Foreskin fibroblast (primary cell): ENCODE measurements at places on chromosomes 7 and 10.

- peak; percentile 84 for DNase-seq
Observed at GRCh38 chr7:92833766-92834506, 2.4 kb downstream of the CDK6 start.

DNA sequence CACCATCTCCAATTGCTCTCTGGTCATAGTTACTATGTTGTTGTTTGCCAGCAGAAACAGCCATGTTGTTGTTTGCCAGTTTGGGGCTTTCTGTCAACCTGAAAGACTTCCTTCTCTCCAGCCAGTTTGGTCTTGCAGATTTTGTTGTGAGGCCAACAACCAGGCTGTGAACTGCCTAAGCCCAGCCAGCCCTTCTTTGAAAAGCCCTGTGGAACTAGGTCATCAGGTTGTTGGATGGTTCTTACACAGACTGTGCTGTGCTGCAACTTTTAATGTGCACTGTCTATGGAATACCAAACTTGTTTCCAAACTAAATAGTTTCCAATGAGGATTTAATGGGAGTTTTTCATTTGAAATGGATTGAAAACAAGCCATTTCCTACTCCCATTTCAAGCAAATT, 592.7 kb upstream of the GALNT17 start:
- no peak for DNase-seq

- DNase-seq, result no peak
Observed at GRCh38 chr7:49866910-49867309, 93.5 kb downstream of the VWC2 start.

DNA sequence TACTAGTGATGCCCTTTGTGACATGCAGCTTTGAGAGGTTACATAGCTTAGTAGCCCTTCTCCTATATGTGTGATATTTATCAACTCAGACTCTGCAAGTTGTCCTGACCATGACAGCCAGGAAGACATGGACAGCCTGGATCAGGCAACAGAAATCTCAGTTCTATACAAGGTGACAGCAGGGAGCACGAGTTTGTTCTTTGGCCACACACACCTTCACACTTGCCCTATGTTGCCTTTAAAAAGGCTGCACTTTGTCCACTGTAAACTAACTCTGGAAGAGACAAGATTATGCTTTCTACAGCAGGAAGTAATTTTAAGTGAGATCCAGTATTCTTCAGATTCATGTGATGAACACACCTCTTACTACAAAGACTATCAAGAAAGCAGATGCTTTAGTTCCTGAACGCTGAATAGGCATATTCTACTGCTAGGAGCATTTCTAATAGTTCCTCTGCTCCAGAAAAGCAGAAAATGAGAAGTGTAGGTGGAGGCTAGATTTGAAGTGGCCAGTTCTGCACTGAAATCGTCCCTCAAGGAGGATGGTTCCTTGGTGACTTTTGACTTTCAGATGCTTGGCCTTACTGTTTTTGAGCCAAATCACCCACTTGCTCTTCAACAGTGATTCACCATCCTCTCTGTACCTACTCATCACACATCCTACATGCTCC, 239.2 kb downstream of the COBL start:
- DNase-seq, result no peak

GRCh38 chr10:91779011-91779605, 19.1 kb upstream of the TNKS2 start:
- DNase-seq, result no peak

DNA sequence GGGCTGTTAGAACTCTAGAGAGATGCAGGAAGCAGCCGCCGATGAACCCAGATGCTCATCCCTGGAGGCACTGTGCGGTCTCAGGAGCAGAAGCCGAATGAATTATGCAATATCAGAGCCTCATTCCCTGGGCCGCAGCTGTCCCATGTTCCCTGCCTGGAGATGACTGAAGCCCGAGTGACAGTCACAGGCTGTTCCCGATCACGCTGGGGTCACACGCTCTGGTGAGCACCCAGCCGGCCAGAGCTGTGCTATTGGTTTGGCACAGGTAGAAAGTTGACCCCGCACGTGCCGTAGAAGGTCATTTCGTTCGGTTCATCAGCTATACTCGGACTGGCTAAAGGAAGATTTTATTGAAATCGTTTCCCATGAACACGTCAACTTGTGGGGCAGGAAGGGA, 140.5 kb upstream of the SH2B2 start:
- DNase-seq, result no peak
